GM13976 (cell line): ENCODE measurements at places on chromosomes 5 and 9.

DNA sequence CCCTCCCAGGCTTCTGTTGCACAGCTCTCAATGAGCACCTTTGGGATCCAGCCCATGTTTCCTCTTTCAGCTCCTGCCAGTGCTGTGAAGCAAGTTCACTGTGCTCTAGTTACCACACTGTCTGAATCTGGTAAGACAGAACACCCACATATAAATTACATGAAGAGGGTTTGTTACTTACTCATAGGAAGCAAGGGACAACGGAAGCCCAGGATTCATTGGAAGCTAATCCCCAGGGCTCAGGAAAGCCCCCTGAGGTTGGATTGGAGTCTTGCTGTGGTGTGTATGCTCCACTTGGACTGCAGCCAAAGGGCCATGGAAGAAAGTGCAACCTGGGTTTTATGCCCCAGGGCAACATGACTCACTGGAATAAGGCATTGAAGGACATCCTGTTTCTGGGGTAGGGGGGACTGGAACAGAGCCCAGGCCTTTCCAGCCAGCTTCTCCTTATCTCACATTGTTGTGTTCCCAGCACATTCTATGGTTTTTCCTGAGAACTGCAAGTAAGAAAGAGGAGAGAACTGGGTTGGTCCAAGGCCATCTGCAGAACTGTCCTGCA is 15.6 kb upstream of the CLK4 start:
- no peak for DNase-seq

- DNase-seq, result no peak
Measured at GRCh38 chr5:1255081-1255561, 29.9 kb downstream of the SLC6A18 start.

- no peak for DNase-seq
Measured at GRCh38 chr9:115758441-115758840, 395.1 kb upstream of the PAPPA start.

- DNase-seq, result no peak
Measured at GRCh38 chr9:37010180-37010579, 23.9 kb downstream of the PAX5 start.

GRCh38 chr5:160799184-160799583 is 52.8 kb downstream of the ATP10B start:
- DNase-seq, result peak; percentile 10

DNA sequence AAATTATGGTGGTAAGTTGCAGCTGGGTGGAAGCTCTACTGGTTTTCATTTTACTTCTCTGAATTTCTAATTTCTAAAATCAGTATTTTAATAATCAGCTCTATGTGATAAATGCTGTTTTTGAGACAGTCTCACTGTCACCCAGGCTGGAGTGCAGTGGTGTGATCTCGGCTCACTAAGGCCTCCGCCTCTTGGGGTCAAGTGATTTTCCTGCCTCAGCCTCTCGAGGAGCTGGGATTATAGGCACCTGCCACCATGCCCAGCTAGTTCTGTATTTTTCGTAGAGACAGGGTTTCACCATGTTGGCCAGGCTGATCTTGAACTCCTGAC is 1.5 kb upstream of the RALGDS start:
- no peak for DNase-seq

- no peak for DNase-seq
Measured at GRCh38 chr9:128073253-128073886, 5.3 kb downstream of the SLC25A25 start.

DNA sequence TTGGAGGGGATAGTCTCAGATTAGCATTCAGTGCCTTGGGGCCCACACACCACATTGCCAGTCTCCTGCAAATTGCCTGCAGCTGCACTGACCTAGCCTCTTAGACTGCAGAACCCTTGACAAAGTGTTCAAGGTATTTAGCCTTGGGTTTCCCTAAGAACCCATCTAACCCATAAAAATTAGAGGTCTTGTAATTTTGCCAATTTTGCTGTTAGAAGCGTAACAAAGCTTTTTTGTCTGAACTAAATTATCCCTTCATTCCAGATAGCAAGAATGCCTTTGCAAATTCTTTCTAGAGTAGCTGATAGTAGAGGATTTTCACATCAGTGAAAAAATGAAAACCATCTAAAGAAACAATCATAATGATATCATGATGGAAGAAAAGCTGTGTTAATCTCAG is 74.0 kb upstream of the CCNG1 start:
- no peak for DNase-seq

DNA sequence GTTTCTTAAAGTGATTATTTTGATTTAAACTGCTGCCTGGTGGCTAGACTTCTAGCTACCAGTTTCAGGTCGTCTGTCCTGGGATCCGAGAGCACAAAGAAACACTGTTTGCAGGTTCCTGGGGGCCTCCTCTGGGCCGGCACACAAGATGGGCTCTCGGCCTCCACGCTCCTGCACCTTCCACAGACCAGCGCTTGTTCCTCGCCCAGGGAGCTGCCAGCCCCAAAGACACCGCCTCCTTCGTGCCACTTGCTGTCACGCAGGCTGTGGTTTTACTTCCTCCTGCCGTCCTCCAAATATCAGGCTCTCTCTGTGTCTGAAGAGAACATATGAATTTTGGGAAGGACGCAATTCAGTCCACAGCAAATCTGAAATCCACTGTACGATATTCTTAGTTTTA is 105.8 kb downstream of the ROR2 start:
- no peak for DNase-seq

- DNase-seq, result peak; percentile 66
Measured at GRCh38 chr5:161546470-161547301, at the start of gene GABRB2. Gene GABRB2, minus strand, starts transcription at chr5:161546725. Its CDS starts 82 bp downstream, at chr5:161546643.

- DNase-seq, result no peak
Measured at GRCh38 chr5:93674138-93674537, 67.3 kb downstream of the POU5F2 start.

- DNase-seq, result no peak
Measured at GRCh38 chr9:123485216-123485615, 129.2 kb downstream of the CRB2 start.

DNA sequence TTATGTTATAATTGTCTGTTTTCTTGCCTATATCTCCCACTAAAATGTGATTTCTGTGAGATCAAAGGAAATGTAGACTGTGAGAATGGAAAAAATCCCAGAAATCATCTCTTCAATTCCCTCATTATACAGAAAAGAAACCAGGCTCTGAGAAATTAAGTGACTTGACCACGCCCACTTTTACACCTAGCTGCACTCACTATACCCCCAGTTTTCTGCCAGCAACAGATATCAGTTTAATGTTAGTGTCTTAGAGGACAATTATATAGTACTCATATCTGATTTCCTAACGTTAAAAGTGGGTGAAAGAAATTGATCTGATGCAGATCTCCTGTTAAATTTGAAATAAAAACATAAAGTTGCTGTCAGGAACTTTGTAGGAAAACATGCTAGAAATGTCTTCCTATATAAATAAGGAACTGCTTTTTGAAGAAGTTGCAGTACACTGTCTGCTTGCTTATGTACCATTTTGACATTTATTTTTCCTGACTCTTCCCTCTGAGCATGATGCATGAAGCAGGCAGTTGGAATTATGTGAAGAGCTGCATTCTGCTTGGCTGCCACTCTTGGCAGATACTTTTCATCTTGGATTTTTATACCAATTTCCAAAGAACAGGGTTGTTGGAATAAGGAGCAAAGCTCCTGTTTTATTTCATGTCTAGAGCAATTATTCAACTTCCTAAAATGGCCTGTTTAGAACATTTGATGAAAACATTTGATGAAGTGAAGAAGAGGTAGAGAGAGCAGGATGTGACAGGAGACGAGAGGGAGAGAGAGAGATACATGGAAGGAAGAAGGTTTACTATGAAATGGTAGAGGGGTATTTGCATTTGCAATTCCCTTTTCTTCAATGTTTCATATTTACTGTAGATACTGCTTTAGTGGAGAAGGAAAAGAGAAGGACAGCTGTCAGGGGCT is 57.3 kb upstream of the RICTOR start:
- no peak for DNase-seq

DNA sequence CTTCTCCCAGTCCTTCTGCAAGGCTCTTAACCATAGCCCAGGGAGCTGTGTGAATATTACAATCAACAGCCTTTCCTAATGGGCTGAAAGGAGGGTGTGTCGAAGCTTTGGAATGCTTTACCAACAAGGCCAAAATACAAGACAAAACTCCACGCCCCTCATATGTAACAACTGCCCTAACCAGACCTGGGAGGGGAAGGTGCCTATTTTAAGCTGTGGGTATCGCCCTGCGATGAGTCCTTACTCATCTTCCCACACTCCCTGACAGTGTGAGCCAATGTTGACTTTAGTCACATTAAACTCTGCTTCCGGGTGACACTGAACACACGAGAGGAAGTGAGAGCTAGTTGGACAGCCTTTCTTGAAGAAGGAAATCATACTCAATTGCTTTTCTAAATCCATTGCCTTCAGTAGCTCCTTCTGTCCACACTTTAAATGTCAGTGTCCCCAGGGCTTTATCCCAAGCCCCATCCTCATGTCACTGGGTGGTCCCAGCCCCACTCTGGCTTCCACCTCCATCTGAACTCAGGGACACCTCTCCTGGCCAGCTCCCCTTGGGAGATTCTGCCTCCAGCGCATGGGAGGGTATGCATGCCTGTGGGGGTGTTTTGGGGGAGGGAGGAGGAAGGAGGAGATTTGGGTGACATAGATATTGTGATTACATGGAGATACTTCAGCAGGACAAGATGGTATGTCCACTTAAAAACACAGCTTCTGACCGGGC is 6.5 kb upstream of the TBC1D9B start:
- DNase-seq, result no peak

- no peak for DNase-seq
Measured at GRCh38 chr9:108900176-108900575, 33.7 kb downstream of the ELP1 start.

GRCh38 chr5:157867751-157868387 is 8.9 kb upstream of the CLINT1 start:
- DNase-seq, result no peak
